Airway epithelial cell (primary cell): ENCODE measurements at places on chromosomes 7 and 10. TPM values are rescaled to one million over a fixed set of nuclear protein-coding genes. Genes with fewer than 3 reads are reported as not detected.

The BTBD16 gene
- 0.14 and 0.42 TPM in 2 replicates for total RNA-seq

The CNNM1 gene
- total RNA-seq, result 0.14 TPM in 1 of 2 replicates, not detected in the other

The FAM237B gene
- not detected in 2 replicates for total RNA-seq

The HOXA11 gene
- total RNA-seq, result not detected in 2 replicates

The GDF10 gene
- total RNA-seq, result not detected in 2 replicates

The MMRN2 gene
- 4.8 and 6.8 TPM in 2 replicates for total RNA-seq

The MMP21 gene
- not detected in 2 replicates for total RNA-seq

The KLF14 gene
- not detected in 2 replicates for total RNA-seq

The CTNNA3 gene
- 0.07 TPM in 1 of 2 replicates, not detected in the other for total RNA-seq

The NEUROG3 gene
- not detected in 2 replicates for total RNA-seq

The TRUB1 gene
- total RNA-seq, result 28.5 and 31.1 TPM in 2 replicates

The ANK3 gene
- total RNA-seq, result 20.2 and 22.6 TPM in 2 replicates

The TASOR2 gene
- total RNA-seq, result 24.3 and 34.3 TPM in 2 replicates
